Astrocyte of the spinal cord (primary cell): ENCODE measurements at places on chromosomes 6 and 20.

- DNase-seq, result no peak
Measured at GRCh38 chr20:53021934-53022333, 49.8 kb downstream of the TSHZ2 start.

GRCh38 chr6:7939184-7939863 is 28.7 kb upstream of the TXNDC5 start:
- DNase-seq, result peak; percentile 27

DNA sequence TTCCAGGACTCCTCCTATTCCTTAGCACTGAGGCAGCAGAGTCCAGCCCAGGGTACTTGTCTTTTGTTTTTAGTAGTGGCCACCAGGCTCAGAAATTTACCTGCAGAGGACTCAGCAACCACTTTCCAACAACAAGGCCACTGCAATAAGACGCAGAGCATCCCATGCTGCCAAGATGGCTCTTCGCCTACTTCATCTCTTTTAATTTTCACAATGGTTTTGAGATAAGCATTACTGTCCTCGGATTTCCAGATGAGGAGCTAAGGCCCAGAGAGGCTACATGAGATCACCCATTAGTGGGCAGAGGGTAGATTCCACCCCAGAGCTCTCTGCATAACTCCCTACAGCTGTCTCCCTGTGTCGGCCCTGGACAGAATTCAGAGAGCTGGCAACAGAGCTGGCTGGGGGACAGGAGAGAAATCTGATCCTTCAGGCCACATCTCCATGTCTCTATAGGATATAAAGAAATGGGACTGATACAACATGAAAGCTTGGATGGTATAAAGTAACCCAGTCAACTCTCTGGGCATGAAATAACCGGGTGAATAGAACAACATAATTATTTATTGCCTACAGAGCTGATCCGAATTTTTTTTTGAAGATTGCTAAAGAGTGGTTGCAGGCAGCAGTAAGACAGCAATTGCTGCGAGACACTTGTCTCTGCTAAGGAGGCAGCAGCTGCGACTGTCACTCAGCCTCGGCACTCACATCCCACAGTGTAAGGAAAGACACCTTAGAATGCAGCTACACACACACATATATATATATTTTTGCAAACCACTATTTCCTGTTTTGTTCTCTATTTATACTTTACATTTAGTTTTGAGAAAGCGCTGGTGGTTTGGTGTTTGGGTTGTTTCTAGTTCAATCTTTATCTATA is 37.2 kb downstream of the SCML4 start:
- DNase-seq, result no peak

GRCh38 chr6:139242457-139243240 is 49.1 kb downstream of the TXLNB start:
- DNase-seq, result no peak

DNA sequence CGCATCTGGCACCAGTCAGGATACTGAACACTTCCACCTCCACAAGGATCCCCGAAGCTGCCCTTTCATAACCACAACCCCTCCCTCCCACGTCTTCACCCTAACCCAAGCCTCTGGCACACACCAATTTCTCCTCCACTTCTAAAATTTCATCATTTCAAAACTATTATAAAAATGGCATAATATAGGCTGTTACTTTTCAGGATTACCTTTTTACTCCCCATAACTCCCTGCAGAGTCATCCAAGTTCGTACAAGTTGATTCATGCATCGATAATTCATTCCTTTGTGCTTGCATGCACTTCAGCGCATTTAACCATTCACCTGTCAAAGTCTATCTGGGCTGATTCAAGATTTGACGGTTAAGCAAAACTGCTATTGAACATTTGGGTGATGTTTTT is 30.6 kb upstream of the LY86 start:
- no peak for DNase-seq

DNA sequence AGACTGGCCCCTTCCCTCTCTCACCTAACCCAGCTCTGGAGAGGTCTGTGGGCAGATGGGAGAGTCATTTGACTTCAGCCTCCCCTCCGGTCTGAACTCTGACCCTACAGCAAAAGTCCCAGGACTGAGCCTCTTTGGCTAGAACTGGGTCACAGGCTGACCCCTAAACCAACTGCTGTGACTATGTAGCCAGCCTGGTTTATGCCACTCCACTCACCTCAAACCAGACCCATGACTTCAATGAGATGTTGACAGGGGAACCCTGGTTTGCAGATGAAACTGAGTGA is 864 bp upstream of the OSBPL2 start:
- no peak for DNase-seq

GRCh38 chr6:5365436-5366195 is 104.3 kb downstream of the FARS2 start:
- DNase-seq, result no peak

GRCh38 chr6:141259807-141260206 is 872.9 kb upstream of the GJE1 start:
- no peak for DNase-seq

DNA sequence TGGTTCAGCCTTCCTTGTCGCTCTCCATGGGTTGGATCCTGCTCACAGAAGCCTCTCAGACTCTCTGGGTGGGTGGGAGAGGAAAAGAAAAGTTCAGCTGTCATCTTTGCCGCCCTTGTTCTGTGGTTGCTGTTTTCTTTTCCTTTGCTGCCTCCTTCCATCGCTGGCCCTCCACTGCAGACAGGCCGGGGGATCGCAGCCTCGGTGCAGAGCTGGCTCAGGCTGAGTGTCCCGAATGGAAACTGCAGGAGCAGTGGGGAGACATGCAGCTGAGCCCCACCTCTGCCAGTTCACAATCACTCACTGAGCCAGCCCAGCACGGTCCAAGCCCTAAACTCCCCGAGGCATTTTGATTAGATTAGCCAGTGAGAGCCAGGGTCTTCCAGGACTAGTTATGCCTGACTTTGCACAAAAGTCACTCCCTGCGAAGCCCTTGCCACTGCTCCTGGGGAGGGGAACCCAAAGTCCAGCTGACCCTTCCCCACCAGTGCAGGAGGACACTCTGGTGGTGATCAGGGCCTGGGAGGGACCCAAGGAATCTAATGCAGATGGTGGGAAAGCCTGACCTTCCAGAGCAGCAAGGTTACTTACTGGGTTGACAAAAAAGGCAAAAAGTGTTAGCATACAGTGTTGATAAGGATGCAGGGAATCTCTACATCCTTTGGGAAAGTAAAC is 14.0 kb downstream of the NRN1 start:
- no peak for DNase-seq

- DNase-seq, result no peak
Measured at GRCh38 chr6:47360388-47360787, 50.7 kb upstream of the TNFRSF21 start.

- DNase-seq, result no peak
Measured at GRCh38 chr6:47048638-47049037, 6.5 kb upstream of the ADGRF1 start.

DNA sequence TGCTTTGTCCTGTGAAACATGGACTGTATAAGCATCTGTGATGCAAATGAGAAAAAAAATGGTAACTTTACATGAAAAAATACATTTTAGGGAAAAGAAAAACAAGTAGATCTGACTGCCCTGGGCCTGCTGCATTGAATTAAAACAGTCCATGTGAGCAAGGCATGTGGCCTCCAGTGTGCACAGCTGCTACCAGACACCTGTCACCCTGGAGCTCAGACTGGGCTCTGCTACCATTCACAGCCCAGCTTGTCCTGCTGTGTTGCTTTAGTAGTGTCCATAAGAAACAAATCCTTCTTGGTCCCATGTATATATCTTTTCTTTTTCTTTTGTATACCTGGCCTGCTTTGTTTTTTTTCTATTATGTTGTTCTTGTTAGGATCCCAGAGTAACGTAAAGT is 315.9 kb downstream of the NKAIN2 start:
- no peak for DNase-seq

DNA sequence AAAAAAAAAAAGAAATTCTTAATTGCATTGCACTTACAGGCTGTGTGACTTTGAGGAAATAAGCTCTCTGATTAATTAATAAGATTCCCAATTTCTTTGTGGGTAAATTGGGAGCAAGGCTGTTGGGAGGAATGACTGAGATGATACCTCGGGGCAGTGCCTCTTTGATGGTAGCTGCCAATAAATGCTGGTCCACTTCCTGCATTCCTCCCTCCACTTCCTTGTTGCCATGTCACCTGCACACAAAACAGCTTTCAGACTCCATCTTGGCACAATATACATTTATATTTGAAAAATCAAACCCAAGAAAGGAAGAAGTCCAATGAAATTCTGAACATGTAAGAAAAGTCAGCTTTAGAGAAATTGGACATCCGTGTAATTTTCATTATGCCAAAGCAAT is 45.1 kb downstream of the MTHFD1L start:
- DNase-seq, result no peak

- DNase-seq, result no peak
Measured at GRCh38 chr6:37058084-37058586, 52.7 kb downstream of the FGD2 start.

DNA sequence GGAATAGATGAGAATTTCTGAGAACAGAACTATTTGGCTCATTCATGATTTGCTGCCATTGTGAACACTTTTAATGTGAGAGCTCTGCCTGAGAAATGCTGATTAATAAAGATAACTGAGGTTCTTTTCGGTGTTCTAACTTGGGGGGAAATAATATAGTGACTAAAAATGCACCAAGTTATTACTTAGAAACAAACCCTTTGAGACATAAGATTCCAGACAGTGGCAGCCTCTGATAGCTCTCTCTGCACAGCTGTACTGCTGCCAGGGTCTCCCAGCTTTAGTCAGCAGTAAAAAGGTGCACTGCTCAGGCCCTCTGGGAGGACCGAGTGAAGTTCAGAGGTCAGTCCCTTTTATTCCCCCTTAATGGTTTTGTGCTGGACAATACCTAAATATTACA is 2.5 kb upstream of the PRDM1 start:
- no peak for DNase-seq
